ENCODE measurements at places on chromosomes 7 and 10.

DNA sequence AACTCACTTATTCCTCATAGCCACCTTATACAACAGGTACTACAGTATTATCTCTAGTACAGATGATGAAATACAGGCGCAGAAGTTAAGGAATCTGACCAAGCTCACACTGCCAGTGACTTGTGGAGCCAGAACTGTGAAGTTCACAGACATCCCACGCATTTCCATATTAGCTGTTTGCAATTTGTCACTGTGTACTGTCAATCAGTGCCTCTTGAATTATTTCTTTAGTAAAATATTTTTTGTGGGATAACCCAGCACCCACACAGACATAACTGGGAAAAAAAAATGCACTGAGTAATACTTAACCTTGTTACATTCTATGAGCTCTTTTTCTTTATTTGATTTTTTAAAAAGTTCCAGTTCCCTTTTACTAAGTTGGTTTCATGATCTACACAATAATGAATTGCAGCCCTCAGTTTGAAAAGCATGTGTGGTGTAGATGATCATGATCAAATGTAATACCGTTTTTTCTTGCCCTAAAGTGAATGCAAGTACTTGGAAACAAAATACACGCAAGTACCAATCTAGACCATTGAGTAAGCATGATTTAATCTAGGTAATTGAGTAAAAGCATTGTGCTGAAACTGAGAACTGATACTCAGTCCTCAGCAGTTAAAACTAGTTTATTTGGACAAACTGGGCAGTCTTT is 14.1 kb downstream of the CUL1 start:
- no peak for DNase-seq

DNA sequence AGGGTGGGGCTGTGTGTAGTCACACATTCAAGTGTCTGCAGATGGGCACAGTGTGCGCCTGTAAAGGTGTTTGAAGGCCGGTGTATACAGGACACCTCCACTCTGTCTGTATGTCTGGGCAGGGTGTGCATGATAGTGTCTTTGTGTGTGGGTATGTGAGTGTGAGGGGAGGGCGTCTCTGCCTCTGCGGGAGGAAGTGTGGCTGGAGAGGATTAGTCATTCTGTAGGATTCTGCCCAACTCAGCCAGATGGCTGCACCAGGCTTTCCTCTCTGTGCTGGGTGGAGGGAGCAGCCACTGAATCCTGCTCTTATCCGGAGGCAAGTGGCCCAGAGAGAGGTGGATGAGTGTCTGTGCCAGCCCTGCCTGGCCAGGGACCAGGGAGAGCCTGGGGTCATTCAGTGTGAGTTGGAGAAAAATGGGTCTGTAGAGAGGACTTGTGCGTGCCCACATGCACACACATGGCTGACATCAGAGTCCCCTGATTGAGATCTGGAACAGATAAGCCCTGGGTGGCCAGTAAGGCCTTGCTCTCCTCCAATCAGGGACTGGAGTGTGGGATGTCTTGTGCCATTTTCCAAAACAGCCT is 1.7 kb downstream of the SFXN3 start:
- DNase-seq: peak; percentile 50

DNA sequence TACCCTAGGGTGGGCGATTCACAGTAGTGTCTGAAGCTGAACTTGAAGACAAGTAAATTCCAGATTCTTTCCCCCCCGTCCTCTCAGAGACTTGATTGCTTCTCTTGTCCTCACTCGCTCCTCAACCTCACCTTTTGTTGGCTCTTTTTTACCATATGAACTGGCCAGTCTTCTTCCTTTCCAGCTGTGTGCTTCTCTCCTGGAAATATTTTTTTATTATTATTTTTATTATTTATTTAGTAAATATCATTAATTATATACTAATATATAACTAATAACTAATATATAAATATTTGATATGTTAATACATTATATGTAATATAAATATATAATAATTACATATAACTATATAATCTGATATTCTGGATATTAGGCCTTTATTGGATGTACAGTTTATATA is 484.3 kb downstream of the GALNT17 start:
- DNase-seq: no peak

DNA sequence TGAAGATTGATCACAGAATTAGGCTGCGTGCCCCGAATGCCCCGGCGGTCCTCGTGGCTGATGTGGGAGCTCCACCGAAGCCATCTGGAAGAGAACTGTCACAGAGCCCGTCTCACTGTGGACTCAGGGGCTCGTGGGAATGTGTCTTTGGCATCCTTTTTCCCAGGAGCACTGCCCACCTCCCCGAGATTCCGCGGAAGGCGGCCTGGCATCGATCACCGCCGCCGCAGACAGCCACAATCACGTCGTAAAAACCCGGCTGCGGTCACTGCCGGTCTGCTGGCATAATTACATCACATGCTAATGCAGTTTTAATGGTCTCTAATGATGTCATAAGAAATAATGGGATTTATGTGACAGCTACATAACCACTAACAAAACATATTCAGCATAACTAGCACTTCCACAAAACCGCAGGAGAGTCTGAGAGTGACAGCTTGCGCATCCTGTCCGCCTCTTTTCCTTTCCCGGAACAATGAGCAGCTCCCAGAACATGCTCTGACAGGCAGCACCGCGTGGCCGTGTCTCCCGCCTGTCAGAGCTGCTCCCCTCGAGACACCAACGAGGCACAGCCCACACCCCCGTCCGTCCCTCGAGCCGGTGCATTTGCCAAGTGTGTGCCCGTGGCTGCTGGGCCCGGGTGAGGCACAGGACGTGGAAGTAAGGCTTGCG is 490.0 kb downstream of the PTPRN2 start:
- no peak for DNase-seq

DNA sequence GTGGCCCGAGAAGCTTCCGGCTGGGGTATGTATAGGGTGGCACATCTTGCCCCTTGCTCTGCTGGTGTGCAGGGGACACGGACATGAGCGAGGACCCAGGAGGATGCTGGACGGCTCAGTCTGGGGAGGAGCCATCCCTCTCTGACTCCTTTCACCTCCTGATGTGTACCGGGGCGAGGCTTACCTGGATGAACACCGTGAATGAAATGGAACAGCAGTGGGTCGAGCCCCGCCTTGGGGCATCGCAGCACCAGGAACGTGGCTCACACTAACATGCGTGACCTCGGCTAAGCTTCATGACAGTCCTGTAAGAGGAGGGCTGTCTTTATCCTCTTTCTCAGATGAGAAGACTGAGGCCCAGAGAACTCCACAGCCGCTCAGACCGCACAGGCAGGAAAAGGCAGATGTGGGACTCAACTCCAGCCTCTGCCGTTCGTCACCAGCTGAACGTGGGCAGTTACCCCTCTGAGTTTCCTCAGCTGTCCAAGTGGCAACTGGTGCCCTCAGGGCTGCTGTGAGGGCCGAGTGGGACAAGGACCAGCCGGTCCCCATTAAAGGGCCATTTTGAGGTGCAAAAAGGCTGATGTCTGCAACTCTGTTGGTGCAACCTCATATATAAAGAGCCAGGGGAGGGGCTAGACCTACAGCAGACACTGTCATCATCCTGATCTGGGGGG is 54.5 kb downstream of the INSIG1 start:
- DNase-seq: no peak

DNA sequence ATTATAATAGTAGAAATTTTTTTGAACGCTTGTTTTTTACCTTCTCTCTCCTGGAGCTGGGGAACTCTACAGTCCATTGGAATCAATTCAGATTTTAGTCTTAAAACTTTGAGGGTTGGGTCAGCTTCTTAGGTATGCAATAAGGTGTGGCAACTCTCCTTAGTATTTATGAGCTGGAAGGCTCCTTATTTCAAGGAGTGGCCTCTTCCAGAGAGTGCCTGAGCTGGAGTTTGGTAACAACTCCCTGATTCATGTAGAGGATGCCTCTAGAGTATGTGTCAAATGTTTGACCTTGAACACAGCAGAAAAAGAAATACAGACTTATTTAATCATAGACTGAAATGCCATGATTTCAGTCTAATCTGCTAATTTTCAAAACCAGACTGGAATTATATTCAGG is 11.1 kb downstream of the CDK14 start:
- DNase-seq: no peak

All from stimulated activated CD8-positive, alpha-beta memory T cell treated with anti-CD3 and anti-CD28 coated beads, Interleukin-7, amount 100 ng/mL, for 48 hours (primary cell).